Stimulated activated CD4-positive, alpha-beta T cell treated with anti-CD3 and anti-CD28 coated beads, Interleukin-12 subunit alpha, Interleukin-12 subunit beta, amount 100 ng/mL, for 24 hours (primary cell): ENCODE measurements at places on chromosomes 4 and X.

DNA sequence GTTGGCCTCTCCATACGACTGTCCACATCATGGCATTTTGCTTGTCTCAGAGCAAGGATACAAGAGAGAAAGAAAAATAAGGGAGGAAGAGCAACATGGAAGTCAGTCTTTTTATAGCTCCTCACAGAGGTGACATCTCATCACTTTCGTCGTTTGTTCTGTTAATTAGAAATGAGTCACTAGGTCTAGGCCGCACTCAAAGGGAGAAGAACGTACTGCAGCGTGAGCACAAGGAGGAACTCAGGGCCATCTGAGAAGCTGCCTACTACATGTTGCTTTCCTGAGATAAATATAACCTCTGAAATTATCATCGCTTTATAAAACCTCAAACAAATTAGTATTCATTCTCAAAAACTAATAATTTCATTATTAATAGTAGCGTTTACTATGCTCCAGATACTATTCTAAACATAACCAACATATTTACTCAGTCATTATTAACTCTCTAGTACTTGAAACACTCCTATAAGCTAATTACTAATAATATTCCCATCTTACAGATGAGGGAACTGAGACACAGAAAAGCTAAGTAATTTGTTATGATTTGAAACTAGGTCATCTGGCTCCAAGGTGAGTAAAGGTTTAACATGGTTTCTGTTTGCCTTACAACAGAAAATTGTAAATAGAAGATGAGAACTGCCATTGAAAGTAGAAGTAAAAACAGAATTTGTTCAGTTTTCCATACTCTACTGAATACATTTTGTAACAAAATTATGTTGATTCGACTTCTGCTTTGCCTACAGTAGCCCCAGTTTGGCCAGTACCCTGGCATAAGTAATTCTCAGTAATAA lies 213.2 kb upstream of the UGT8 start:
- DNase-seq: no peak

- no peak for DNase-seq
Observed at GRCh38 chrX:11952176-11952720, 186.0 kb upstream of the FRMPD4 start.

DNA sequence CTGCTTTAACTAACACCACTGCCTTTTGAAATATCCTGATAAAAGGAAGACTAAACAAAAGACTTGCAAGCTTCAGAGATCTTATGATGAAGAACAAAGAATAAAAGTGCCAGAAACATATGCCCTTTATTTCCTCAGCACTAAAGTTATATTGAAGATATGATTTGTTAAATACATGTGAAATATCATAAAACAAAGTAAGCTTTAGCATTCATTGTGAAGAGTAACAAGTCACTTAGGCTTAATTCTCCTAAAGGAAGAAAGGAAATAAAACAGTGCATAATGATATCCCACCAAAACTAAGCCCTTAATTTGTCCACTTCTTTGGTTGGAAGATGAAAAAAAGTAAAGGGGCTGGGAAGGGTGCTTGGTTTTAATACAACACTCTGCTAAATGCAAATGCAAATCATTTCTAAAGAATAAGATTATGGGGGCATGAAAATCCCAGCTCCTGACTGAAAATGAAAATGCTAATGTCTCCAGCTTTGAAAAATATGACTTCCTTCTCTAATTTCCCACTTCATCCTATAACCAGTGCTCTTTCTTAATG lies 227.2 kb downstream of the FAT4 start:
- no peak for DNase-seq

- DNase-seq: no peak
Observed at GRCh38 chr4:52989865-52990264, 127.7 kb downstream of the RASL11B start.

GRCh38 chrX:118523920-118524319 lies 28.3 kb downstream of the DOCK11 start:
- DNase-seq: no peak

- no peak for DNase-seq
Observed at GRCh38 chrX:7071390-7071789, 76.1 kb upstream of the STS start.

- no peak for DNase-seq
Observed at GRCh38 chr4:16261313-16261878, 35.1 kb upstream of the TAPT1 start.

GRCh38 chr4:145815626-145816025 lies 123.0 kb downstream of the ZNF827 start:
- no peak for DNase-seq

- no peak for DNase-seq
Observed at GRCh38 chr4:14742054-14742453, 260.2 kb upstream of the CPEB2 start.

- no peak for DNase-seq
Observed at GRCh38 chr4:27398631-27399310, 538.1 kb downstream of the STIM2 start.

GRCh38 chrX:119469313-119469635 lies 1.0 kb downstream of the SLC25A5 start:
- no peak for DNase-seq

DNA sequence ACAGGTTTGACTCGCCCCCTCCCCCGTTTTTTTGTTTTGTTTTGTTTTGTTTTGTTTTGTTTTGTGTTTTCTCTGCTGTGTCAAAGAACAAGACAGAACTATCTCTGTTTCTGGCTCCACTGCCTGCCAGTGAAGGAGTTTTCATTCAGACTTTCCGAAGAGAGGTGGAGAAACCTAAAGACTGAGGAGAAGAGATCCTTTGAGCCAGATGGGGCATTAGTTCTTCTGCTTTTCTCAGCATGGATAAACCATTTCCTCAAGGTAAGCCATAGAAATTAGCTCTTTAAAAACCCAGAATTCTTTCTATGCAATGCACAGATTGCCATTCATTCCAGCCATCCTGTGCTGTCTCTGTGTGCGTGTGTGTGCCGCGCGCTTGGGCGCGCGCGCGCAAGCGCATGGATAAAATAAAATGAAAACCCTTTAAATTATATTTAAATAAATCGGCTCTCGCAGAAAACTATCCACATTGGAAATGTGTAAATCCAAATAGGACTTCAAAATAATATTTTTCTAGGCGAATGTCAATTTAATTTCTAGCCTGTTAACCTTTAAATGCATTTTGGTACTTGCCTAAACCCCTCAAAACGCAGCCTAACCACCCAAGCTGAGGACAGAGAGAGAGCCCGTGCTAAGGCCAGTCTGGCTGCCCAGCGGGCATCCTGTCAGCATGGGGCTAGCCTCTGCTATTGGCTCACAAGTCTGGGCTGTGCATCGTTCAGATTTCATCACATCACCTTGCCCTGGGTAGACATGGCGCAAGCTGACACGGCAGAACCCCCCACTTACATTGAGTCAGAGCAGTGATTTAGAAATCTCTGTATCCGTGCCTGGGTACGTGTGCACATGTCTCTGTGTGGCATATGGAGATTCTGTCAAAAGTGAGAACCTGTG lies 113.0 kb upstream of the VAMP7 start:
- no peak for DNase-seq

DNA sequence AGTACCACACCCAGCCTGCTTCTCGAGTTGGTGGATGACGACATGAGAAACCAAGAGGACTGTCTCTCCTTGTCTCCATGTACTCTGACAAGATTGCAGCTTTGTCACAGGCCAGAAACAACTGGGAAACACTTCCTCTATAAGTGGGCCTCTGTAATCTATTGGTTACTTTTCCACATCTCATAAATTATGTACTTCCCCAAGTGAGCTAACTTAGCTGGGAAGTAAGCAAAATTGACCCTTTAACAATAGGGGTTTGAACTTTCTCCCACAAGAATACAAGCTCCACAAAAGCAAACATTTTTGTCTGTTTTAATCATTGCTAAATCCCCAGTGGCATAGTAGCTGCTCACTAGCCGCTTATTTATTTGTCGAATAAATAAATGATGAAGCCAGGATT lies 14.1 kb upstream of the USO1 start:
- no peak for DNase-seq

GRCh38 chr4:173520921-173521466 lies 9.0 kb downstream of the HAND2 start:
- no peak for DNase-seq

DNA sequence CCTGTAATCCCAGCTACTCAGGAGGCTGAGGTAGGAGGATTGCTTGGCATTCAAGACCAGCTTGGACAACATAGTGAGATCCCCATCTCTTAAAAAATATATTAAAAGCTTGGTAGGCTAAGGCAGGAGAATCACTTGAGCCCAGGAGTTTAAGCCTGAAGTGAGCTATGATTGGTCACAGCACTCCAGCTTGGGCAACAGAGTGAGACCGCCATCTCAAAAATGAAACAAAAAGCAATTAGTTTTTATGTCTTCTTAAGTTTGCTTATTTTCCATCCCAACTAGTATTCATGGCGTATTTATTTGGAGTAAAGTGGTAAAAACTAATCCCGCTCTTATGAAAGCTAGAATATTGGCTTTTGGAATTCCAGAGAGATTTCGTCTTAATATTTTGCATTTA lies 25.4 kb upstream of the PDE5A start:
- no peak for DNase-seq
